ENCODE measurements at places on chromosomes 12 and 14.

DNA sequence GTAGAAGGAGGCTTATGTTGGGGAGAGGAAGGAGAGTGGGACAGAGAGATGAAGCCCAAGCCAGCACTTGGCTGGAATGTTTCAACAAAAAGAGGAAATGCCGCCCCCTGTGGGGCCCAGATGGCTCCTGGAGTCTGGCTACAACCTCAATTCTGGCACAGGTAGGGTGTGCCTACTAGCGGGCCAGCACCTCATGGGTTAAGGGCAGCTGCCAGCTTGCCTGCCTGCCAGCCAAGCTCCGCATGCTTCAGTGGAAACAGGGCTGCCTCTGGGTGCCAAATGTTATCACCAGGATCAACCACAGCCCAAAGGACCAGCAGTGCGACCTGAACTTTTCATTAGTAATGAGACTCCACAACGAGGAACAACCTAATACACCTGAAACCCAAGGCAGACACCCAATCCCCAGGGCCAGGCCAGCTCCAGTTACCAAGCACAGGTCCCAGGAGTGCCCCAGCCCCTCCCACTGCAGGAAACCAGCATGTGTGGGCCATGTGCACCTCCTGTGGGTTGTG is 11.3 kb downstream of the RAB15 start:
- no peak for DNase-seq

DNA sequence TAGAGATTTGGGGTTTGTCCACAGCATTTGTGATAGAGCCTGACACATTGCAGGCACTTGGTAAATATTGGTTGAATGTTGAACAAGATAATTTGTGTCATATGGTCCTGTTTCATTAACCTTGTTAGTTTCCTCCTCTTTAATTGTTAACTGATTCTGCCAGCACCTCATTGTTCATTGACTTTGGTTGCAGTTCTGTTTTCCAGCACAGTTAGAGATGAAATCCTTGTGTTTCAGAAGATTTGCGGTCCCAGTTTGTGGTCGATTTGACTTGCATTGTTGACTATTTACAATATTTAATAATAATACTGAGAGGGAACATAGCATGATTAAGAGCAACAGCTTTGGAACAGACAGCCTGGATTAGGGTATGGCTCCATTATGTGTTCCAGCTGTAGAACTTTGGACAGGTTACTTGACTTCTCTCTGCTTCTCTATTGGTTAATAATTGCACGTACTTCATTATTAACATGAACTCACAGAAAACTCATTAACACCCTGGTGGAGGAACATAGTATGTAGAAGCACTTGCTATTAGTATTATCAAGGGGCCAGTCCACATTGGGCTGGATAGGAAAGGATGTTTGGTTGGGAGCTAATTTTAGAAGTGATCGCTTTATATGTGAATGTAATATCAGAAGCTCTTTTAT is 8.7 kb downstream of the DRAM1 start:
- no peak for DNase-seq

DNA sequence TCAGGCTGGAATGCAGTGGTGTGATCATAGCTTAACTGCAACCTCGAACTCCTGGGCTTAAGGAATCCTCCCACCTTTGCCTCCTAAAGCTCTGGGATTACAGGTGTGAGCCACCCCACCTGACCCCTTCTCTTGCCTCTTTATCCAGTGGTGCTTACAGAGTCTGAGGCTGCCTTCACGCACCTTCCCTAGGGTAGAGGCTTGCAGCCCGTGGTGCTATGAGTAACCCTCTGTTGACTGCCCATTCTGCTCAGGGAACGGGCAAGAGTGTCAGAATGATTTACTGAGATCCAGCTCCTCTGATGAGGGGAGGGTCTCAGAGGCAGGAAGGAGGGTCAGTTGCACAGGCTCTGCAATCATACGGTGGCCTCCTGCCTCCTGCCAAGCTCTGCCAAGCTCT is 125.1 kb upstream of the TBX3 start:
- no peak for DNase-seq

DNA sequence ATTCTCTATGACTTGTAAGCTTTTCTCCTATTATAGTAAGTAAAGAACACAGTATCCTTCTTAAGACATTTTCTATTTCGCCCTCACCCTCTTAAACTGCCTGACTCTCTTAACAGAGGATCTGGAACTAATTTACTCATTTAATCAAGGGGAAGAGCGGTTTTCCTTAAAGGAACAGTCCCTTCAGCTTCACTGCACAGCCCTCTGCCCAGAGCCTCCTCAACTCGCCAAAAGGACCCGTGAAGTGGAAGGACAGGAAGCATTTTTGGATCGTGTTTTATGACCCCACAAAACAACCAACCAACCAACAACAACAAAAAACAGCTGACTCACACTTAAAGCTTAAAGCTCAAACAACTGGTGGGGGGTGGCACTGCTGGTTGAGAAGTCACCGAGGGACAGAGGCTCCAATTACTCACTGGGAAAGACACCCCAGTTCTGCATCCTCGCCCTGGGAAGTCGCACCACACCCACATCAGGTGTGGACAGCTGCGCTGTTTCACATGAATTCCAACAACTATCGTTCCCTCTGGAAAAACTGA is 35.7 kb downstream of the NID2 start:
- no peak for DNase-seq

GRCh38 chr14:21095430-21096205 is 2.8 kb downstream of the ZNF219 start:
- no peak for DNase-seq

GRCh38 chr12:102479099-102479885 is 1.1 kb downstream of the IGF1 start:
- no peak for DNase-seq

DNA sequence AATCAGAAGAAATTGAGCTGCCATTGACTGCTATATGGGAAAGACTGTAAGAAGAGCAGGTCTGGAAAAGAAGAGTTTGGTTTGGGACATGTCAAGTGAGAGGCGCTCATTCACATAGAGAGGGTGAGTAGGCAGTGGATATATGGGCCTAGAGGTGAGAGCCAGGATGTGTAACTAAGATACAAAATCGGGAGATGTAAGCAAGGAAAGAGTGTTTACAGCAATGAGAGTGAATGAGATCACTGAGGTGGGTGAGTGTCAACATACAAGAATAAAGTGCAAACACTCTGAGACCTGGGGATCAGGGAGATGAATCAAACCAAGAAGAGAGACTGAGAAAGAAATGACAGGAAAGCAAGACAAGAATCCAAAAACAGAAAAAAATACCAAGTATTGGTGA is 58.0 kb upstream of the RTRAF start:
- DNase-seq, result no peak
